ENCODE measurements at places on chromosomes 13 and 19. TPM values are rescaled to one million over a fixed set of nuclear protein-coding genes. Genes with fewer than 3 reads are reported as not detected.

Gene ZNF181
- total RNA-seq: 5.1 TPM

Gene TUBA3C
- total RNA-seq: not detected

Gene HSPB6
- 0.95 TPM for total RNA-seq

Gene CADM4
- 0.22 TPM for total RNA-seq

Gene ZNF653
- 14.7 TPM for total RNA-seq

Gene REEP6
- 2.0 TPM for total RNA-seq

Gene LRRC25
- total RNA-seq: not detected

Gene WTIP
- 0.54 TPM for total RNA-seq

Gene MEF2B
- total RNA-seq: 1.4 TPM

Gene SPACA4
- not detected for total RNA-seq

Gene ZNF665
- 9.3 TPM for total RNA-seq

Gene IGFL2
- total RNA-seq: not detected

Gene KIR2DL3
- total RNA-seq: not detected

Gene JUNB
- 299 TPM for total RNA-seq

Gene OR7C1
- not detected for total RNA-seq

Gene PROZ
- total RNA-seq: not detected

Gene B3GNT3
- 0.20 TPM for total RNA-seq

Gene SLC5A5
- 0.87 TPM for total RNA-seq

Gene TMED1
- total RNA-seq: 12.9 TPM

Gene C19orf33
- not detected for total RNA-seq
